ENCODE measurements at places on chromosomes 16 and 17.

GRCh38 chr17:80750263-80750662 is 205.6 kb downstream of the RPTOR start:
- no peak for DNase-seq

DNA sequence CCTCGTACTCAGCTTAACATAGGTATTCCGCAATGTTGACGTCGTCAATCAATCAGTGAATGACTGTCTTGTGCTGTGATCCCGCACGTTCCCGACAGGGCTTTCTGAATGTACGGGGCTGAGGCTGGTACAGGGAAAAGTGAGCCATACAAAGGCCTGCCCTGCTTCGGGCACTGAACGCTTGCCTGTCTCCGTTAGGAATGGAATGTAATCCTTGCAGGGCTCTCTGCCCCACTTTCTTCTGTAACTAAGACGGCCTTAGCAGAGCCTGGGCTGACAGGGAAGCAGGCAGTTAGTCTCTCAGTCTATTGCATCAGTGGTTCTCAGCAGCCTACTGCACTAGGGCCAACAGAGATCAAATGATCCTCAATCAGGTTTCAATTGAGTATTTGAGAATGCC is 16.2 kb upstream of the MYH3 start:
- no peak for DNase-seq

DNA sequence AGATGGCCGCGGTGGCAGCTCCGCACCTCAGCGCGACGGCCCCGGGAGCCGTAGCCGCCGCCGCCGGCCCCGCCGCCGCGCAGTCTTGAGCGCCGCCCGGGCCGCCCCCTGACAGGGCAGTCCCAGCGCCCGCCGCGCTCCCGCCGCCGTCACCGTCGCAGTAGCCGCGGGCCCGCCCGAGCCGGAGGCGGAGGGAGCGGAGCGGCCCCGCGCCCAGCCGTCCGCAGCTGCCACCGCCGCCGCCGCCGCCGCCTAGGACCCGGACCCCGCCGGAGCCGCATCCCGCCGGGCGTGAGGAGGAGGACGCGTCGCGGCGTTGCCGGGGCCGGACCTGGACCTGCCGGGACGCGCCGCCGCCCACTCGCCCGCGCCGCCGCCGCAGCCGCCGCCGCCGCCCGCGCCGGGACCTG is 218 bp downstream of the TNRC6C start:
- DNase-seq = no peak

DNA sequence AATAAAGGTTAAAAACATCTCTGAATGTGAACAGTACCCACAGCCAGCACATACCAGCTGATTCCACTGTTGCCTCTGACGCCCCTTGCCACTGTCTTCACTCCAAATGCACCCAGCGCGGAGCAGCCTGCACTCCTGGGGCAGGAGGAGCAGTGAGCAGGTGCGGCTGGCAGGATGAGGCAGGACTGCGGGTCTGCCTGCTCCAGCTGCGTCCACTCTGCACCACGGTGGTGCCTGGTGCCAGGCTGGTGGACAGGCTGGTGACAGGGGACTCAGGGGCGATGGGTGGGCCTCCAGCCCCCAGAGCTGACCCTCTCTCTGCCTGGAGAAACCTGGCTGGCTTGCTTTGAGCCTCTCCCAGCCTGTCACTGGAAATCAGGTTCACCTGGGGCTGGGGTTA is 9.4 kb downstream of the RAB40B start:
- no peak for DNase-seq
